ENCODE measurements at places on chromosomes 7 and 10.
A peak's percentile ranks its signal among the peaks of the same experiment; 100 is the strongest.

DNA sequence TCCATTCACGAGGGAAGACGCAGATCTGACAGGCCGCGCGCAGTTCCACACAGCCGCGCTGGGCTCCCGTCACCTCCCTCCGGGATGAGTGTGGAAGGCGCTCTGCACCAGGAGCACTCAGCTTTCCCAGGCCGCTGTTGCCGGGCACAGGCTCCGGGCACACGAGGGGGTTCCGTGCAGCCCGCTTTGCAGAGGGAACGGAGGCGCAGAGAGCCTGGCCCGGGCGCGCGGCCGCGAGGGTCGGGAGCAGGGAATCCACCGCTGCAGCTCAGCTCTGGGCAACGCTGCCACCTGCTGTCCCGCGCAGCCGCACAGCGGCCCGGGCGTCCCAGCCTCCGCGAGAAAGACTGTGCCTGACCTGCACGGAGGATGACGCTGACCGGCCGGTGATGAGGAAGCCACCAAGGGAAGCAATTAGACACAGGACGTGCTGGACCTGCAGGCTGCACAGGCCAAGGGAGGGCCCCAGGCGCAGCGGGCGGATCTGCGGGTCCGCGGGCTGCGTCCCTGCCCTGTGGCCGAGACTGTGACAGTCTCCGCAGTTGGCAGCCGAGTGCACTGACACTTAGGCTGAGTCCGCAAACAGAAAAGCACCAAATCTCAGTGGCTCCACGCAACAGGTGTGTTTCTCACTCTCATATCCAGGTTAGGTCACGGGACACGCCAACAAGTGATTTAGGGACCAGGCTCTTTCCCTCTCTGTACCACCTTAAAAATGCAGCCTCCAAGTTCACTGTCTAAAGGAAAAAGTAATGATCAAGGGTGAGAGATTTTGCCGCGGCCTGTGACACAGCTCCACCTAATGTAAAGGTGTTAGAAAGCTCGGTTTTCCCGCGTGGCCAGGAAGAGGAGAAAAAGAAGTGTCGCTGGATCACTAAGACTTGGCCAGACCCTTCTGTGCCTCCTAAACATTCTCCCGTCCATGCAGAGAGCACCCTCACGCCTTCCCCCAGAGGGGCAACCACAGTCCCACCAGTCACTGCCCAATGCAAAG lies 94.5 kb downstream of the SEC61G start:
- DNase-seq = no peak

GRCh38 chr10:78964952-78965633 lies 103.7 kb upstream of the ZMIZ1 start:
- no peak for DNase-seq

- no peak for DNase-seq
Observed at GRCh38 chr10:128324058-128324827, 198.0 kb upstream of the MKI67 start.

GRCh38 chr10:14858338-14858960 lies 20.2 kb upstream of the SUV39H2 start:
- peak; percentile 9 for DNase-seq

DNA sequence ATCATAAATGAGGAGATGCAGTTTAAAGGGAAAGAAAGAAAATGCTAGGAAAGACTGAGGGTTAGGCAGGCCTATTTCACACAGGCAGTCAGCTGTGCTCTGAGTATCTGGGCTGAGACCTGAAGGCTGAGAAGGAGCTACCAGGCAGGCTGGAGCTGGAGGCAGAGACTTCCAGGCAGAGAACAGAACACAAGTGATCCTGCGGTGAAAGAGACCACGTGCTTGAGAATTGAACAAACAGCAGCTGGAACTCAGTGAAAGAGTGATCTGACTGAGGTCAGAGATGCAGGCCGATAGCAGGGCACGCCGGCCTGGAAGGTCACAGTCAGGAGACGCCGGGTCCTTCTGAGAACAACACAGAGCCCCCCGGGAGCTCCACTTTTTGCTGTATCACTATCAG lies 147.8 kb downstream of the ADAM12 start:
- DNase-seq = no peak

DNA sequence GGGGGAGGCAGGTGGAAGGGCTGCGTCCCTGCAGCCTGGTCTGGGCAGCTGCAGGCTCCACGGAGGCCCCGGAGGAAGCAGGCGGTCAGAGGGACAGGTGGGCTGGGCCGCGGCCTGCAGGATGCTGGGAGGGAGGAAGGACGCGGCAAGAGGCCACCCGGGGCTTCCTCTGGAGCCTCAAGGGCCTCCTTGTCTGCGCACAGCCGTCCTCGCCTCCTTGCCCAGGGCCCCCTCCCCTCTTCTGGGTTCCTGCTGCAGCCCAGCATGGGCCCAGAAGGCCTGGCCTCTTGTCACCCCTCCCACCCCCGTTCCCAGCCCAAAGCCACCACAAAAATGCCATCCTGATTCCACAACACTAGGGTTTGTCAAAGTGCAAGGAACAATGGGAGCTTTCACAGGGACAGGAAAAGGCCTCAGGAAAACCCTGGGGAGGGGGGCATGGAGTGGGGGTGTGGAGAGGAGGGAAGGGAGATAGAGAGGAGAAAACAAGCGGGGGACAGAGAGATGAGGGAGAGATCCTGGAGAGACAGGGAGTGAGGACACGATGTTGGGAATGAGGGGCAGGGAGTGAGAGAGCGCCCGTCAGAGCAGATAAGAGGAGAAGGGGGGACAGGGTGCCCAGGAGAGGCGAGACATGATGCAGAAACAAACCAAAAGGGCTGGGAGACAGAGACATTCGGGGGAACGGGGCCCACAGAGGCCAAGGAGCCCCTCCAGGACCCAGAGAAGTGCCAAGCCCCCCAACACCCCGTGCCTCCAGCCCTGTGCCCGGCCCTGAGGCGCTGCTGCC lies 41.8 kb downstream of the ZCCHC24 start:
- DNase-seq = no peak

- DNase-seq = no peak
Observed at GRCh38 chr7:157904866-157905570, 568.2 kb downstream of the DNAJB6 start.

DNA sequence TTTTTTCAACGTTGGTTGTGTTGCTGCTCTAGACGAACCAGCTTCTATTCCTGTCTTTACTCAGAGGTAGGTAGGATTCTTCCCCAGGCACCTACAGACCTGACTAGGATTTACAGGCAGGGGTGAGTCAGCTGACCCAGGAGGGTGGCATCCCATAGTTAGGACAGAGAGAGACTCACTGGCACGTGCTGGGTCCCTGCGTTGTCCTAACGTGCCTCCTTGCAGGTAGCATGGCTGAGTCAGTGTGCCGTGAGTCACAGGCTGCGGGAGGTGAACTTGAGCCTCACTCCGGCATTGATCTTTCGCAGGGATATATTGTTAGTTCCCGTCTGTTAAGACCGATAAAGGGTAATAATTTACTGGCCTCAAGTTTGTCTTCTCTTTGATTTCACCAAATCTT lies 96.5 kb downstream of the PFKFB3 start:
- DNase-seq = no peak

- DNase-seq = no peak
Observed at GRCh38 chr7:34070511-34071323, 165.4 kb downstream of the BMPER start.

- DNase-seq = peak; percentile 45
Observed at GRCh38 chr10:29648983-29649268, 14.2 kb upstream of the SVIL start.

GRCh38 chr10:10921826-10922461 lies 95.7 kb upstream of the CELF2 start:
- DNase-seq = no peak

GRCh38 chr10:51368943-51369342 lies 294.7 kb downstream of the PRKG1 start:
- DNase-seq = no peak

GRCh38 chr10:78263521-78263988 lies 229.9 kb downstream of the RPS24 start:
- no peak for DNase-seq

DNA sequence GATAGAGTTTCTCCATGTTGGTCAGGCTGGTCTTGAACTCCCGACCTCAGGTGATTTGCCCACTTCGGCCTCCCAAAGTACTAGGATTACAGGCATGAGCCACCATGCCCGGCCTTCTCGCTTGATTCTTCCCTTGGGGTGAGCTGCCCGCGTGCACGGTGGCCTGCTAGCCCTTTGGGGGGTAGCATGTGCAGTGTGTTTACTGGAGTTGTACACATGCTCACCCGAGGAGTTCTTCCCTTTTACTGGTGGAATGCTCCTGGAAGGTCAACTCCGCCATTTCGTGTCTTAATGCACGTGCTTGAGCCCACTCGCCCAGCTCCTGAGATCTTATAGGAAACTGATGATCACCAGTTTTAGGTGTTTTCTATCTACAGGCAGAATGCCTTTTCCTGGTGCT lies 17.0 kb upstream of the ADAMTS14 start:
- DNase-seq = no peak

GRCh38 chr10:102904346-102904745 lies 13.7 kb upstream of the CNNM2 start:
- no peak for DNase-seq

DNA sequence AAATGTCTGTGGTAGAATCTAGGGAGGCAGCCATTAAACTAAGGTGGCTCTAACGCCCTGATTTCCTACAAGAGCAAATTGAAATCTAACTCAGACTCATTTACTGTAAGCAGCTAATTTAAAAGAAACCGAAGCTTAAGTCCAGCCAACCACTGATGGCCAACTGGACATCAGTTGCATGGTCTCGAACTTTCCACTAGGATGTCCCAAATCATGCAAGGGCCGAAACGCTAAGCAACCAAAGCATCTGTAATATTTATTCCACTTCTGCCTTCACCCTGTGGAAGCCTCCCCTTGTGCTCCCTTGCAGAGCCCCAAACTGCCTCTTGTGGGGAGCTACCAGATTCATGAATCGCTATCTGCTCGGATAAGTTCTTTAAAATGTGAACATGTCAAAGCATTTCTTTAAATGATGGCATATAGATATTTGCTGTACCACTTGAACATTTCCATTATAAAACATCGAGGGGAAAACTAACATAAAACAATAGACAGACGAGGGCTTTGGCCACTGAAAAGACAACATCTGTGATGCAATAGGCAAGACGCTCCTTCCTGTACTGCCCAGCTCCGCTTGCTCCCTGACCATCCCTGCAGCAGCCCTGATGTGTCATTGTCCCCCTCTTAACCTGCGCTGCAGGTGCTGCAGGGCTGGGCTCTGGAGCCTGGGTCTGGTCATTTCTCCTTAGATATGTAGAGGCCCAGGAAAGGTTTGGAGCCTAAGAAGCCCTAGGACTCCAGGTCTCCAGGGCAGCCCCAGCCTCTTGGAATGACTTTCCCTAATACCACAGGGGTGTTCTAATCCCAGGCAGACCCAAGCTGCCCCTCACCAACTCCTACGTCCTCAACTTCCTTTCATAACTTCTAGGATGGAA lies 2.9 kb upstream of the RBP3 start:
- no peak for DNase-seq

DNA sequence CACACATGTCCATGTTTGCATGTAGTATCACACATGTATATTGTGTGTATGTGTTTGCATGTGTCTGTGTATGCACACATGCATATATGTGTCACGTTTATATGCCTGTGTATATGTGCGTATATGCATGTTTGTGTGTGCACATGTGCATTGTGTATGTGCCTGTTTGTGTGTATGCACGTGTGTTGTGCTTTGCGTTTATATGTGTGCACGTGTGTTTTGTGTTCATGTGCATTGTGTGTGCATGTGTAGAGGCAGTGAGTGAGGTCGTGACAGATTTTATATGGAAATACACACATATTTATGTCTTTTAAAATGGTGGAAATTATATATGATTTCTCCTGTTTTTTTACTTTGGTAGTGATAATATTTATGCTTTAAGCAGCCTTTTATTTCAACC lies 41.2 kb downstream of the ADARB2 start:
- DNase-seq = no peak

DNA sequence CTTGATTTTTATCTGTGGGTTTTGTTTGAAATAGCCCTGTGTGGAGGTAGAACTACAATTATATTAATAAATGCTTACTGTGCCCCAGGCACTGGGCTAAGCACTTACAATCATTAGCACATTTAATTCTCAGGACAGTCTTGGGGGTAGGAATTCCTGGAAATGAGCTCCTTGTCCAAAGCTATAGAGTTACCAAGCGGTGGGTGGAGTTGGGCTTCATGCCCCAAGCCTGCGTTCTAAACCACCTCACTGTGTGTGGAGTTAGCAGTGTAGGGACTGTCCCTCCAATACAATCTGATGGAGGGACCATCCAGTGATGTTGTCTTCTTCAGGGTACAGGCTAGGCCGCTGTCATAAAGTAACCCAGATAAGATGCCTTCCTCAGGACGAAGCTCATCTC lies 49.7 kb downstream of the PALD1 start:
- DNase-seq = no peak

- no peak for DNase-seq
Observed at GRCh38 chr10:65197935-65198334, 1676.7 kb downstream of the REEP3 start.

DNA sequence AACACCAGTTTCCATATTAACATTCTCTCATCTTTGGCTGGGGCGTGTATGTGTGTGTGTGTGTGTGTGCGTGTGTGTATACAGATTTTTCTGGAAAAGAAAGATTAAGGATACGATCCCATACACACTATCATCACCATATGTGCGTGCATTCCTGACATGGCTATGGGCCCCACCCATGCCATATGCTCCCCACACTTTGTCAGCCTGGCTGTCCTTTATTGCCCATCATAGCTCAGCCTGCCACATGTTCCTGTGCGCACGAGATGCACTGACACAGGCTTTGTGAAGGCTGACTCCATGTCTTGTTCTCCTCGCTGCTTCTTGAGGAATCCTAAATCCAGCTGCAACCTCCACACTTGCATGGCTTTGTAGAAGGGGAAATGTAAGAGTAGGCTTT lies 984.1 kb downstream of the LRMDA start:
- no peak for DNase-seq

GRCh38 chr10:17085011-17085725 lies 44.4 kb downstream of the CUBN start:
- no peak for DNase-seq

GRCh38 chr10:88810196-88810961 lies 7.8 kb downstream of the LIPM start:
- peak; percentile 83 for DNase-seq

DNA sequence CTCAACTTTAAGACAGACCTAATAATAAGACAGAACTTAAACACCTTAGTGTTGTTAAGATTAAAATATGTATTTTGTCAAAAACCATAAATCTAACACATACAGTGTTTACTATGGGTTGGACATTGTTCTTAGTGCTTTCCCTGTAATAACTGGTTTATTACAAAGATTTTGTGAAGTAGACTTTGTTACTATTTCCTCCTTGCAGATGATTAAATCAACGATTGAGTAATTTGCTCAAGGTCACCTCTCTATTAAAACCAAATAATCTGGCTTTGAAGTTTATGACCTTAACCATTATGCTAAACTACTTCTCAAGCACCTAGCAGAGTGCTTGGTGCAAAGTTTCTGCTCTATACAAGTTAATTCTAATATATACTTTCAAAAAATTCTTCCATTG lies 102.7 kb upstream of the FAM3C start:
- no peak for DNase-seq

GRCh38 chr10:30704026-30704600 lies 74.6 kb upstream of the LYZL2 start:
- DNase-seq = no peak

- DNase-seq = no peak
Observed at GRCh38 chr10:49099046-49099445, 16.3 kb downstream of the VSTM4 start.

All from suppressor macrophage (primary cell).